Nephron progenitor cell (in vitro differentiated cells): ENCODE measurements at places on chromosomes 2 and 18.

DNA sequence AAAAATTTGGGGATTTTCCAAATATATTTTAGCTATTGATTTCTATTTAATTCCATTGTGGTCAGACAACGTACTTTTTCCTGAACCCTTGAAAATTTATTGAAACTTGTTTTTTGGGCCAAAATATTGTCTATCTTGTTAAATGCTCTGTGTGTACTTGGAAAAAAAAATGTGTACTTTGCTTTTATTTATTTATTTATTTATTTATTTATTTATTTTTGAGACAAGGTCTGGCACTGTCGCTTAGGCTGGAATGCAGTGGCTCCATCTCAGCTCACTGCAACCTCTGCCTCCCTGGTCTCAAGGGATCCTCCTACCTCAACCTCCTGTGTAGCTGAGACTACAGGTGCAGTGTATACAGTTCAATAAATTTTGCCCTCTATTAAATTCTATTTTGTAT, 94.6 kb downstream of the TGIF1 start:
- DNase-seq: no peak

DNA sequence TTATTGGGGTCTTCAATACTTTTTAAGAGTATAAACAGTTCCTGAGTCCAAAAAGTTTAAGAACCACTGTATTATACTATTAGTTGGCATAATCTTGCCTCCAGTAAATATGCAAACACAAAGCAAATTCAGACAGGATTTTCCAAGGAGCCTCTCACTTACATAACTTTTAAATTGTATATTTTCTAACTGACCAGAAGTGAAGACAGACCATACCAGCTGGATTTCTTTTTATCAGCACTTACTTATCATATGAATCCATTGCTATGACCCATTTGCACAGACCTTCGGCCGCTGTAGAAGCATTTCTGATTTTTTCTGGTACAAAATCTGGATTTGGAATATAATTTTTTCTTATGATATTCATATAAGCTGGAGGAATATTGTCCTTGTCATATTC, 200.1 kb downstream of the SLC39A10 start:
- DNase-seq: no peak

GRCh38 chr2:154963511-154963910, 265.0 kb downstream of the KCNJ3 start:
- no peak for DNase-seq

DNA sequence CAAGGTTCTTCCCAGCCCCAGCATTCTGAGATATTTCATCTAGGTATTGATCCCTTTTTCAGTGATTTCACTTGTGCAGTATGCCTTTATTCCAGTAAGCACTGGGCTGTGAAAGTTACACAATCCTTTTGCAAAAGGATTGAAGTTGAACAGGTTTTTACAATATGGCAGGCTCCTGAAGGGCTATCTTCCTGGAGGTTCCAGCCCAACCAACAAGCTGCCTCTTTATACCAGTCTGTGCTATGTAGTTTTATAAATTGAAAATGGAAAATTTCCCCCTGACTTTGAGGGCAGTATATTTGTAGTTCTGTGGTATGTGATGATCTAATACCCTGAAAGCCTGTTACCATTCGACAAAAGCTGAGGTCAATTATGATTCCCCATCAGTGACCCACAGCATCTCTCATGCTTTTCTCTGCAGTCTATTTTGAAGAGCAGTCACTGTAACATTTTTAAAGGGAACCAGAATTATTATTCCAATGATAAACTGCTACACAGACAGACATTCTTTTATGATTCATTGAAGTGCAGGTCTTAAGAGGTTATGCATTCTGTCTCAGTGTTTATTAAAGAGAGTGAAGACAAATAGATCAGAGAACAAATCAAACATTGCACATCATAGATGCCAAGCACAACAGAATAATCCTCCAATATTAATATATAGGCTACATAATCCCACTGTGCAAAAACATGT, 35.2 kb upstream of the STPG4 start:
- no peak for DNase-seq
